ENCODE measurements at places on chromosomes 11 and 22.

- no peak for DNase-seq
Observed at GRCh38 chr22:46292732-46293131, 3.9 kb upstream of the GTSE1 start.

- DNase-seq = peak; percentile 49
Observed at GRCh38 chr22:31818481-31819392, 64.9 kb downstream of the DEPDC5 start.

- DNase-seq = no peak
Observed at GRCh38 chr11:119222308-119222707, 16.2 kb downstream of the CBL start.

DNA sequence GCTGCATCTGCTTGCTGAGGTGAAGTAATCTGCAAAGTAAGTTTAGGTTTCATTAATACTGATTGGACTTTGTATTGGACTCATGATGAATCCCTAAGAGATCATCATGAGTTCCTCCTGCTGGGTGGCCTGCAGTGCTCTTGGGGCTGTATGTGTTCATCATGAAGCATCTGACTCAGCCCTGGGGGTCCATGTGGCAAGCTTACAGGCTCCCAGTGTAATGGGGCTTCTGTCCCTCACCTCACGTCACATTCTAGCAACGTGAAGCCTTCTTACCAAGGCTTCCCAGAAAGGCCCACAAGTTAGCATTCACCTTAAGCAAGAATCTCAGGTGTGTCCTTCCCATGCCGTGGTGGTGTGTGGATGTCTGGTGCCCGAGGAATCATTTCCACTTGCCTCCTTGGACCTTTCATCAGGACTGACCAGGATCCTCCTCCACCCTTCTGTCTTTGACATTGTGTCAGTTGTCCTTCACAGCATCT, 23.7 kb downstream of the CRKL start:
- no peak for DNase-seq

- no peak for DNase-seq
Observed at GRCh38 chr11:92122561-92122960, 102.1 kb upstream of the FAT3 start.

DNA sequence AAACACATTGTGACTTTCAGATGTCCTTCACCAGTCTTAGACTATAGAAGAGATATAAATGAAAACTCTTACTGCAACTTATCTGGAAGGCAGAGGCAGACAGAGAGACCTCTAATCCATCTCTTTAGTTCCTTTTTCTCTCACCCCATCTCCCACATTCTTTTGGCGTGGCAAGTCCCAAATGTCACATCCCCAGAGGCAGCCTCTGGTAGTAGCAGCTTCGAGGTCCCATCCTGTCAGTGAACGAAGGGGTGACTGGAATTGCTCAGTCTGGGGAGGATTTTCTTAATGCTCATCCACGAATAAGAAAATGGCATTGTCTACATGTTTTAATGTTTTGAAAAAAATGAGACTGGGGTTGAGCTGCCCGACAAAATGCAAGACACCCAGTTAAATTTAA, 201.4 kb downstream of the GRIA4 start:
- no peak for DNase-seq

DNA sequence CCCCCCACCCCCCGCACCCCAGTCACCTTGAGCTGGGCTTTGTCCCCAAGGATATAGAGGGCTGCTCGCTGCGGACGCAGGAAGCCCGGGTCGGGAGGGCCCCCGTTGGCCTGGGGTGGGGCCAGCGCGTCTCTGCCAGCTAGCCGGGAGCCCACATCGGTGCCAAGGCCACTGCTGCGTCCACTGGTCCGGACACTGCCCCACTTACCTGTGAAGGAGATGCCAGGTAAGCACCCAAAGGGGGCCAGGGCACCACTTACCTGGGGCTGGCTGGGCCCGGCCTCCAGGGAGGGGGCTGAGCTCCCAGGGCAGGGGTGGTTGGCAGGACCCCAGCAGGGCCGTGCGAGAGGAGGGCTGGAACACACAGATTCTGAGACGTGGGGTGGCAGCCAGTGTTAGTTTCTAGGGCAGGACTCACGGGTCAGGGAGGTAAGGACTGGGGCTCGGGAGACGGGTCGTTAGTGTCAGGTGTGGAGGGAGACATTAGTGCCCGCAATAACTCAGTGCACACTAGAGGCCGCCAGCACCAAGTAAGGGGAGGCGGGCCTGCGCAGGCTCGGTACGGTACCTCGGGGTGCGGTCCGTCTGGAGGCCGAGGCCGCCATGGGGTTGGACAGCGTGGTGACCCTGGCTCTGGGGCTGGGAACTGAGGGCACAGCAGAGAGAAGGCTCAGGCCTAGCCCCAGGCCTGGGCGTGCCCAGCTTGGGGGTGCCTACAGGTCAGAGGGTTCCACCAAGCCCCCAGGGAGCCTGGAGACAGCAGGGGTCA, 18.2 kb downstream of the SBF1 start:
- no peak for DNase-seq

GRCh38 chr22:19292458-19293230, 1.1 kb upstream of the CLTCL1 start:
- DNase-seq = no peak

GRCh38 chr11:81870066-81870412, 863.6 kb downstream of the FAM181B start:
- no peak for DNase-seq

- no peak for DNase-seq
Observed at GRCh38 chr11:87125257-87125656, 87.5 kb downstream of the TMEM135 start.

- DNase-seq = no peak
Observed at GRCh38 chr11:102882389-102883024, 7.7 kb upstream of the MMP12 start.

GRCh38 chr11:12411806-12412727, 34.7 kb downstream of the PARVA start:
- DNase-seq = peak; percentile 49

GRCh38 chr11:125221461-125221860, 56.9 kb downstream of the PKNOX2 start:
- DNase-seq = no peak

DNA sequence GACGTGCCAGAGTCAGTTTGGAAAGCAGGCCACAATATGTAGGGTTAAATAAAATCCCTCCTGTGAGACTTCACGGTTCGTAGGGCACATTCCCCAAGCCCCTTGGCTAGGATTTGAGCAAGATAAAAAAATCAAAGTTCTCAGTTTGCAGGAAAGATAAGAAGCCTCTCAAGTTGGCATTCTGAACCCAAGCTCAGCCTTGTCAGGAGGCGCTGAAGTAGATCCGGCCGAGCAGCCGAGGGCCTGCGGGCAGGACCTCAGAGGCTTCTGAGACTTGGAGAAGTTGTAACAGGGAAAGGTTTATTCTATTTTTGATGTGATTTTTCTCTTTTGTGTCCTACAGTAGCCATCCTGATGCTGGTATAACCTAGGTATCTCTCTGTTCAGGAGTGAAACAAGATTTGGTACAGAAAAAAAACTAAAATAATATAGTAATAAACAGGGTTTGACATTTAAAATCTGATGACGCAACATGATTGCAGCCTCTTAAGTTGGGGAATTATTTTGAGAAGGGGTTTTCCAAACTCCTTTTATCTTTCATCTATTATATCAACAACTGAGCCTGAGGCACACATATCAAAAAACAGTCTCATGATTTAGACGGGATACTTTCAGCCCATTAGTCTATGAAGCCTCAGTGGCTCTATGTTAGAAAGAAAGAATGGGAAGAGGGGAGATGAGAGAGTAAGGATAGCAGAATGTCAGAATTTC, 10.1 kb downstream of the PATE2 start:
- no peak for DNase-seq

DNA sequence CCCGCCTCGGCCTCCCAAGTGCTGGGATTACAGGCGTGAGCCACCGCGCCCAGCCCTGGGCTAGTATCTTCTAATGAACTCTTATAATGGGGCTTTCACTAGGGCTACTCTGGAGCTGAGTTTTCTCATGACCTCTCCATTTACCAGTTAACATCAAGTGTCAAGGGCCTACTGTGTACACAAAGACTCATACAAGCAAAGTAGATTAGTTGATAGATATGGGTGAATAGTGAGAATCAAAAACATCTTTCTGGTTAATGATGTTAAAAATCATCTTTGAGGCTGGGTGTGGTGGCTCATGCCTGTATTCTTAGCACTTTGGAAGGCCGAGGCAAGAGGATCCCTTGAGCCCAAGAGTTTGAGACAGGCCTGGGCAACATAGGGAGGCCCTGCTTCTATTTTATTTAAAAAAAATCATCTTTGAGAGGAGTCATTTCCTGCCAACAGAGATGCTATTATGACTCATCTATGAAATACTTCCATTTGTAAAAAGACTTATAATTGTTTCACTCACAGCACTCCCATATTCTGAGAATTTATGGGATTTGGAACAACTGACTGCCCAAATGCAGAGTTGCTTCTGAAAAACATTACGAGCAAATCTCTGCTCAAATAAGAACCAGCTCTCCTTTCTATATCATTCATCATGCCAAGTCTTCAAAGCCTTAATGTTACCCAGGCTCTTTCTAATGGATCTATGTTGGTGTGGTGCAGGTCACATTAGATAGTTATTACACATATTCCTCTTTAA, 57.0 kb downstream of the GDPD4 start:
- DNase-seq = no peak

DNA sequence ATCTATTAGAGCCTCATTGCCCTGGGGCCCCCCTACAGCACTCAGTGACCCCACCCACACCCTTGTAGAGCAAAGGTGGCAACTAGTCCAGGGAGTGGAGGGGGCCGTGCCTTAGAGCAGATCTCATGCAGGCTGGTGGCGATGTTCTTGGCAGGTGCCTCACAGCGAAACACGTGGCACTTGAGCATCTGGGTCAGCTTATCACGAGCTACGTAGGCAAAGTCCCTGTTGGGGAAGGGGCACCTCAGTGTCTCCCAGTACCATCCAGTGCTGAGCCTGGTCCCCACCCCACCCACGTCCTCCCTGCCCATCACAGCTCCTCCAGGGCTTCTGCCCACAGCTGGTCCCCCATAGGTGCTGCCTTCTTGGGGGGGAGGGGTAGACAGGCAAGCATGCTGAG, 11.2 kb downstream of the SMPD1 start:
- DNase-seq = no peak

GRCh38 chr11:35677904-35678303, 15.3 kb downstream of the TRIM44 start:
- DNase-seq = no peak

DNA sequence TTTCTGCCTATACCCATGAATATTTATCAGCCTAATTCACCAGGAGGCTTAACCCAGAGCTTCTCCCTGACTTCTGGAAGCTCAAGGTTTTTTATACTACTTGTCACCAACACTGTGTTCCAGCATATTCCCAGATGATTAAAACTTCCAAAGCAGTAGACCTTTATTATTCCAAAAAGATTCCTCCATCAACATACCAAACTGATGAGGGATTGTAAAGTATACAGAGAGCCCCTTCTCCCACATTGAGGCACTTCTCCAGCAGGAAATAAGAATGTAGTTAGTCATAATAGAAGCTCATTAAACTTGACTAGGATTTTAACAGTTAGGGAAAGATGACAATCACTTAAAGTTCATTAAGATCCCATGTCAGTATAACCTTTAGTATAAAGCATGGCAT, 51.4 kb upstream of the CEP126 start:
- DNase-seq = no peak

Measured in stimulated activated naive CD8-positive, alpha-beta T cell treated with anti-CD3 and anti-CD28 coated beads, Interleukin-15, Interleukin-2, amounts not matched to agents 100 U/mL and 50 U/mL, for 24 hours (primary cell).